ENCODE measurements at places on chromosomes 5 and 9.

DNA sequence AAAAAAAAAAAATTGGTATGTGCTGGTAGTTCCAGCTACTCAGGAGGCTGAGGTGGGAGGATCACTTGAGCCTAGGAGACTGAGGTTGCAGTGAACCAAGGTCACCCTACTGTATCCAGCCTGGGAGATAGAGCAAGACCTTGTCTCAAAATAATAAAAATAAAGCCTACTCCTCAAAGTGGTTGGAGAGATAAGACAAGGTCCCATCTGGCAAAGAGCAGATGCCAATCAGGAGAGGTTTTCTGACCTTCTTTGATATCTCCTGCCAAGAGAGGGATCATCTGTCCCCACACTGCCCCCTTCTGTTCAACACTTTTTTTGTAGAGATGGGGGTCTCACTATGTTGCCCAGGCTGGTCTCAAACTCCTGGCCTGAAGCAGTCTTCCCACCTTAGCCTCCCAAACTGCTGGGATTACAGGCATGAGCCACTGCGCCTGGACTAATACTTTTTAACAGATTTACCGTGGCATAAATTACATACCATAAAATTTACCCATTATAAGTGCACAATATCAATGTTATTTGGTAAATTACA lies 64.7 kb downstream of the SH3PXD2B start:
- no peak for DNase-seq

GRCh38 chr5:132549576-132549975 lies 6.3 kb upstream of the IL5 start:
- no peak for DNase-seq

GRCh38 chr5:139402561-139403158 lies 1.2 kb downstream of the SPATA24 start:
- no peak for DNase-seq

- no peak for DNase-seq
These were observed 111.0 kb upstream of the IL7R start for GRCh38 chr5:35745660-35746059.

DNA sequence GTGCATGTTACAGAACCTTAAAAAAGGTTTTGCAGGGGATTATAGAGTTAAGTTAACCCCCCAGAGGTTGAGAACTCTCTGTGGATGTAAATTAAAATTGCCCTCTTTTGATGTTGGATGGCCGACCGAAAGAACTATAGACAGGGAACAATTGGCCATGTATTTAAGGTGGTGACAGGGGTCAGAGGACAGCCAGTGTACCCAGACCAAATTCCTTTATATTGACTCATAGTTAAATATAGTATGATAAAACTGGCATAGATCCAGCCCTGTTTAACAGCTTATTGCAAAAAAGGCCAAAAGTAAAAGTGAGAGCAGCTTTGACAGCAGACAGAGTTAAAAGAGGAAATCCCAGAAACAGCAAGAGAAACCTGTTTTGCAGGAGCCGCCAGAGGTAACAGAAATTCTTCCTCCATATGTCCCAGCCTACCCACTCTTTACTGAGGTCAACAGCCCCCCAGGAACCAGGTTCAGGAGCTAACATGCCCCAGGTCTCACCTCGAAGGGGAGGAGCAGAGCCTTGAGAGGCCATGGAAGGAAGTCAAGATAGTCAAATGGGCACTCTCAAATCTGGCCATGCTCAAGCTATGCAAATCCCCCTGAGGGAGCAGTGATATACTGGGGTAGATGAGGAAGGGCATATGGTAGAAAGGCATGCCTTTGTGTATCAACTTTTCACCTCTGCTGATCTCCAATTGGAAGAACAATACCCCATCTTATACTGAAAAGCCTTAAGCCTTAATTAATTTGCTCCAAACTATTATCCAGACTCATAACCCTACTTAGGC lies 156.4 kb upstream of the COX7C start:
- DNase-seq, result no peak

- no peak for DNase-seq
These were observed 51.6 kb downstream of the AHRR start for GRCh38 chr5:372996-373709.

DNA sequence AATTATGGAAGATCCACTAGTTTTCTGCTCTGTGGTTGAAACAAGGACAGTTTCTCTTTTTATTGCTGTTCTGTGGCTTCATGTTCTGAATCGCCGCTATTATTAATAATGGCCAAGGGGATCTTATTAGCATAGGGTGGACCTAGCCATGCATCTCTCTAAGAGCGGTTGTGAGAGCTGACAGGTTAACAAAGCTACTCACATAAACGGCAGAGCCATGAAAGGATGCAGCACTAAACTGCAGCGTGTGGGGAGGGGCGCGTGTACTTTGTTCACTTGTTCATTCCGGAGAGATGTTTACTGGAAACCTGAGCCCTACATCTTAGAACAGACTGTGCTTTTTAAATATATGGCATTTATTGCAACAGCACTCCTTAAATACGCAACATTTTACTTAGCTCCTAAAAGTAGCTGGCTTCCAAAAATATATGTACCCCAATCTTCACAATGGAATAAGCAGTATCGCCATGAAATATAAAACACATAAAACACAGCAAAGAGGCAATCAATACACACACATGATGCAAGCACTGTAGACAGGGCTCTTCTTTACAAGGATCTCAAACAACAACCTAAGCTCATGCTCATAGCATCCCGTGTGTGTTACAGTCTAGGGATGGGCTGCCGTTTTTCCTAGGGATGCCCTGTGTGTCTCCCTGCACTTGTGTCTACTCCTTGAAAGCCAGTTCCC lies 424.6 kb downstream of the MED10 start:
- DNase-seq, result no peak

- no peak for DNase-seq
These were observed 119.5 kb downstream of the YTHDC2 start for GRCh38 chr5:113632996-113633395.
